SK-N-SH (cell line): ENCODE measurements at places on chromosomes 11 and 22. TPM values are rescaled to one million over a fixed set of nuclear protein-coding genes. Genes with fewer than 3 reads are reported as not detected.

DNA sequence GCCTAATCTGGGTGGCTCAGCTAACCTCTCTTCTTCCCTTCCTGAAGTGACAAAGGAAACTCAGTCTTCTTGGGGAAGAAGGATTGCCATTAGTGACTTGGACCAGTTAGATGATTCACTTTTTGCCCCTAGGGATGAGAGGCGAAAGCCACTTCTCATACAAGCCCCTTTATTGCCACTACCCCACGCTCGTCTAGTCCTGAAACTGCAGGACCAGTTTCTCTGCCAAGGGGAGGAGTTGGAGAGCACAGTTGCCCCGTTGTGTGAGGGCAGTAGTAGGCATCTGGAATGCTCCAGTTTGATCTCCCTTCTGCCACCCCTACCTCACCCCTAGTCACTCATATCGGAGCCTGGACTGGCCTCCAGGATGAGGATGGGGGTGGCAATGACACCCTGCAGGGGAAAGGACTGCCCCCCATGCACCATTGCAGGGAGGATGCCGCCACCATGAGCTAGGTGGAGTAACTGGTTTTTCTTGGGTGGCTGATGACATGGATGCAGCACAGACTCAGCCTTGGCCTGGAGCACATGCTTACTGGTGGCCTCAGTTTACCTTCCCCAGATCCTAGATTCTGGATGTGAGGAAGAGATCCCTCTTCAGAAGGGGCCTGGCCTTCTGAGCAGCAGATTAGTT lies 14.2 kb upstream of the UVRAG start:
- no peak overlapping the region for H3K4me3 ChIP-seq
- no peaks in the 10 kb centered on the region for H3K27me3 ChIP-seq
- H3K36me3 ChIP-seq, result no peaks in the 10 kb centered on the region
- no peak for DNase-seq
- no peak overlapping the region for H3K27ac ChIP-seq
- no peaks in the 10 kb centered on the region for H3K4me1 ChIP-seq

DNA sequence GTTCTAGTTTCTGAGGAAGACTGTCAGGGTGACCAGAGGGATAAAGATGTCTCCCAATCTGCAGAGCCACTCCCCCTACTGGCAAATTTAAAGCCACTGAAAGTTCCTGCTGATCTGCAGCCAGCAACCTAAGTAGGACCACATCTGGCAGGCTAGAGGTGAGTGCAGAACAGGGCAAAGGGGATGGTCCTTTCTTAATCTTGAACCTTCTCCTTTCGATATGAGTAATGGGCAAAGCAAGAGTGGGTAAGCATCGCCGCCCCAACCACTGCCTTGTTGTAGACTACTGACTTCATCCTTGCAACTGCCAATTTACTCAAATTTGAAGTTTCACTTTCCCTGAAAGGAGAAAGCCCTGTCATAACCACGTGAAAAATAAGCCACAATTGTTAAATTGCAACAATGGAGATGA lies 30.7 kb downstream of the SCUBE2 start:
- no peaks in the 10 kb centered on the region for H3K36me3 ChIP-seq
- H3K27me3 ChIP-seq, result no peaks in the 10 kb centered on the region
- no peak overlapping the region for H3K27ac ChIP-seq
- no peaks in the 10 kb centered on the region for H3K4me1 ChIP-seq
- no peak for DNase-seq

DNA sequence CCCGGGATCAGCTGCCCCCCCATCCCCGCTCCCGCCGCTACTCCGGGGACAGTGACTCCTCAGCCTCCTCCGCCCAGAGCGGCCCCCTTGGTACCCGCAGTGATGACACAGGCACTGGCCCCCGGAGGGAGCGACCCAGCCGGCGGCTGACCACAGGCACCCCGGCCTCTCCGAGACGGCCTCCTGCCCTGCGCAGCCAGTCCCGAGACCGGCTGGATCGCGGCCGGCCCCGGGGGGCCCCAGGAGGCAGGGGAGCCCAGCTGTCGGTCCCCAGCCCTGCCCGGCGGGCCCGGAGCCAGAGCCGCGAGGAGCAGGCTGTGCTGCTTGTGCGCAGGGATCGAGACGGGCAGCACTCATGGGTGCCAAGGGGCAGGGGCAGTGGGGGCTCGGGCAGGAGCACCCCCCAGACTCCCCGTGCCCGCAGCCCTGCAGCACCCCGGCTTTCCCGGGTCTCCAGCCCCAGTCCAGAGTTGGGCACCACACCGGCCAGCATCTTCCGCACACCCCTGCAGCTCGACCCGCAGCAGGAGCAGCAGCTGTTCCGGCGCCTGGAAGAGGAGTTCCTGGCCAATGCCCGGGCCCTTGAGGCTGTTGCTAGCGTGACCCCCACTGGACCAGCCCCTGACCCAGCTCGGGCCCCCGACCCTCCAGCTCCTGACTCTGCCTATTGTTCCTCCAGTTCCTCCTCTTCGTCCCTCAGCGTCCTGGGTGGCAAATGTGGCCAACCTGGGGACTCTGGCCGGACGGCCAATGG lies 3.9 kb downstream of the RASL10A start:
- H3K27me3 ChIP-seq, result peaks cover 21% of the 10 kb centered on the region
- peak overlapping the region; percentile 88 for H3K27ac ChIP-seq
- H3K4me1 ChIP-seq, result peaks cover 35% of the 10 kb centered on the region; the same call in 1 of the 2 replicates

DNA sequence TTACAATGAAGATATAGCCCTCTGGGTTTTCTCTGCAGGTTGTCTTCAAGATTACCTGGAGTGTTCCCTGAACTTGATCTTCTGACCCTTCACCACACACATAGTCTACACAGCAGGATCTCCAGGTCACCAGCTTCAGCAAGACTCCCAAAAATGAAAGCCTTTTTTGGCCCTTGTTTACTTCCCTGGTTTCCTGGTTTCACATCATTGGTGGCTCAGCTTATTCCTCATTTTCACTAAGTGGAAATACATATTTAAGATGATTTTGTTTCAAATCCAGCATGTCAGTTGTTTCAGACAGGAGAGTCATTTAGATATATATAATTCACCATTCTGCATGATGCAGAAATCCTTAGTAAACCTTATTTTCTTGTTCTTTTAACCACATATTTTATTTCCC lies 41.6 kb upstream of the MPEG1 start:
- no peaks in the 10 kb centered on the region; the same call in 1 of the 2 replicates for H3K27me3 ChIP-seq
- no peak for DNase-seq
- H3K4me1 ChIP-seq, result no peaks in the 10 kb centered on the region
- H3K27ac ChIP-seq, result no peak overlapping the region
- no peak overlapping the region for H3K4me3 ChIP-seq

DNA sequence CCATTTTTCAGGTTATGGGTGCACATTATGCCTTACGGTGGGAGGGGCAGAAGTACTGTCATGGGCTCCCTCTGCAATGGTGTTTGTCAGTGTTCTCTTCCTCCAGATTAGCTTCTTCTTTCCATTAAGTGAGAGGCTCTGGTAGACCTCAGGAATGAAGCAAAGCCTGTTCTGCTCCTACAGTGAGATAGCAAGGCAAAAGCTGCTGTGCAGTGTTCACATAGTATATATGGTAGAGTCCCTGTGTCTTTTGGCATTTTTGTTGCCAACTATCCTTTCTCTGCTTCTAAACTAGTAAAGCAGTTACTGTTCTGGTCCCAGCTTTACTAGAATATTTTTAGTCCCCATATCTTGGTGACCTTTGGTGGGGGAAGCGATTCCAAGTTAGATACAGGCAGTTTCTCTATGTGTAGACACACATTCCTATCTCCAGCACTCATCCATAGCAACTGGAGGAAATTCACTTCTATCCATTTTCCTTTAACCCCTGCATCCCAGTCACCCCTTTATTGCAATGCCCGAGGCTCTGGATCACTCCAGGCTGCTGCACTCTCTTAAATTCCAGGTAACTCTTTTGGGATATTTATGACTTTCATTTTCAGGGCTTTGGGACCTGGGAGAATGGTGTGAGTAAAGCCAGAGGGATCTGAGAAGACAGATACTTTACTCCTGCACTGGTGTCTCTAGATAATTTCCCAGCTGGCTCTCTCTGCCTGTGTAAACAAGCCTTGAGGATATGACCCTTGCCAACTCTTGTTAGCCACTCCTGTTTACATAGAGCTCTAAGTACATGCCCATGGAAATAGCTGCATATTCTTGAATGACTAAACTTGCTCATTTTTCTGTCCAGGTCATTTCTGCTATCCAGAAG lies 3.9 kb upstream of the TRIM34 start:
- no peak overlapping the region for H3K27ac ChIP-seq
- peaks cover 7% of the 10 kb centered on the region; the same call in 1 of the 2 replicates for H3K27me3 ChIP-seq
- H3K4me3 ChIP-seq, result no peak overlapping the region
- DNase-seq, result no peak

DNA sequence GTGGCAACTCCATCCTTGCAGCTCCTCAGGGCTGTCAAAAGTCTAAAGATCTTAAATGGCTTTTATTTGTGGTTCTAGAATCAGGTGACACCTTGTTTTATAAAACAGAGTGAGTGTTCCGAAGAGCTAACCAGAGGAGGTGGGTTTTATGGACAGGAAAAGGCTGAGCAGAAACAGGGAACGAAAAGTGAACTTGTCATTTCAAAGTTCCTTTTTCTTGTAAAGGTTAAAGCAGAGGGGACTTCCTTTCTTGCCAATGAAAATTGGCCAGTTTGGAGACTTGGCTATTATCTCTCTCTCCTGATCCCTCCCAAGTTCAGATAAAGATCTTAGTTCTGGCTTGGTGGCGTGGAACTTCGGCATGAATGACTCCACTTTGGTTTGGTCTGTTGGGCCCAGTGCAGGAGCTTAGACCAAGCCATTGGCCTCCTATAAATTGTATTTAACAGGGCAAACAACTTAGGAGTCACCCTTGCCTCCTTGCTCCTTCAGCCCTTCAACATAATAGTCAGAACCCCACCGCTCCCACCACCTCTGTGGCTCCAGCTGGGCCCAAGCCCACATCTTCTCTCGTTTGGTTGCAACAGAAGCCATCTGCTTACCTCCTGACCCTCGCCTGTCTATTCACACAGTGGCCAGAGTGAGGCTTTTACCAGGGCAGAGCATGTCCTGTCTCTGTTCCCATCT lies 102.4 kb upstream of the THY1 start:
- DNase-seq, result no peak
- no peak overlapping the region for H3K27ac ChIP-seq

DNA sequence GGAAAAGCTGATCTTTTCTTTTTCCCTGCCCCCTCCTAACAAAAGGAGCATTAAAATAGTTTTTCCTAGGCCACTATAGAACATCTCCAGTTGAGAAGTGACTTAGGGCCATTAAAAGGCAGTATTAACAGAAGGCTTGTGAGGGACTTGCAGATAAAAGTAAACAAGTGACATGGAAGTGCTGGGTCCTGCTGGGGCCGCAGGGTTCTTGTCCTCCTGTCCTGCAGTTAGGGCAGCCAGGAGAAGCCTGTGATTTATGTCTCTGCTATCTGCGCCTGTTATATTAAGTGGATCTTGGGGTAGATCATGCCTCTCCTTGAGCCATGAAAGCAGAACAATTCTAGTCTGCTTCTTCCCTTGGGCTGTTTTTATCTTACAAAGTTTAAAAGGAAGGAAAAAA lies 271.4 kb upstream of the C11orf87 start:
- DNase-seq, result no peak
- H3K4me3 ChIP-seq, result no peak overlapping the region
- H3K27me3 ChIP-seq, result no peaks in the 10 kb centered on the region
- H3K27ac ChIP-seq, result no peak overlapping the region

- H3K27me3 ChIP-seq, result no peaks in the 10 kb centered on the region
- H3K4me1 ChIP-seq, result peaks cover 7% of the 10 kb centered on the region
- H3K36me3 ChIP-seq, result peaks cover 5% of the 10 kb centered on the region; the same call in 1 of the 2 replicates
- H3K27ac ChIP-seq, result peak overlapping the region; percentile 66
Observed at GRCh38 chr11:10305262-10305963, 540 bp downstream of the ADM start.

GRCh38 chr22:50173311-50173982 lies 2.9 kb downstream of the PANX2 start:
- H3K4me3 ChIP-seq, result no peak overlapping the region
- no peaks in the 10 kb centered on the region for H3K36me3 ChIP-seq
- DNase-seq, result no peak

Gene FGF3
- polyA plus RNA-seq, result not detected in 2 replicates

GRCh38 chr11:44381261-44381660 lies 71.3 kb upstream of the ALX4 start:
- DNase-seq, result no peak
- no peaks in the 10 kb centered on the region for H3K36me3 ChIP-seq
- no peaks in the 10 kb centered on the region; the same call in 1 of the 2 replicates for H3K27me3 ChIP-seq
- H3K4me3 ChIP-seq, result no peak overlapping the region
- H3K4me1 ChIP-seq, result no peaks in the 10 kb centered on the region

Gene MAJIN
- not detected in 2 replicates for polyA plus RNA-seq

DNA sequence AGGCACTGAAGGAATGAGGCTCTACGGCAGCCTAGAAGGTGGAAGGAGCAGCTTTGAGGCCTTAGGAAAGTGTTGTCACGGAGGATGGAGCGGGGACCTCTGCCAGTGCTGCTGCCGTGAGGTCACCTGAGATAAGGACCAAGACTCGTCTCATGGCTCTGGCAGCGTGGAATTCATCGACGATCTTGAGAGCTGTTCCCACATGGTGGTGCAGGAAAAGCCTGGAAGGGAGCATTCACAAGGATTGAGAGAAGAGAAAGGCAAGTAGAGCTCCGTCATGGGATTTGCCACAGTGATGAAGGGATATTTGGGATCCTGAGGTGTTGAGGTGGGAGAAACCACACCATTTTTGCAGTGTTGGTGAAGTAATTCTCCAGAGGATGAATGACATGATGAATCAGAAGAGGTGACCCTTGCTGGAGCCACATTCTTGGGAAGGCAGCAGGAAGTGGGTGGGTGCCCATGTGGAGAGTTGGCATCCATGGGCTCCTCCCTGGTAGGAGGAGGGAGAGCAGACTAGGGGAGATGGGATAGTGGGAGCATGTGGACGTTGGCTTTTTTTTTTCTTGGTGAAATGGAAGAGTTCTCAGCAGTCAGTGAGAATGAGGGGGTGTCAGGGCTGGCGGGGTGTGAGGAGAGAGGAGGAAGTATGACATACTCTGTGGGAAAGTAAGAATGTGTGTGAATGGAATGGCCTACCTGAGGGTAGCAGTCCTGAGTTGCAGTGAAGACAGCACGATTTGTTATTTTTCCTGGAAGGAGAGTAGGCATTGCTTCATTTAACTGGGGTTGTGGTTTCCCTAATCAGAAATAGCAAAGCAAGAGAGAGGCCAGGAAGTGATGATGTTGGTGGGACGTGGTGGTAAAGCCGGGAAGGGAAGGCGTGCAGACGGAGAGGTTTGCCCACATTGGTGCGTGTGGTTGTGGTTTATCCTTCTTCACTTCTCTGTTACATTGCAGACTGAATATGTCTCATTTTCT lies 11.1 kb downstream of the PPP6R3 start:
- no peak overlapping the region for H3K4me3 ChIP-seq
- DNase-seq, result no peak
- peaks cover 4% of the 10 kb centered on the region; the same call in 1 of the 2 replicates for H3K36me3 ChIP-seq
- no peak overlapping the region for H3K27ac ChIP-seq
- no peaks in the 10 kb centered on the region for H3K27me3 ChIP-seq

Gene CELSR1
- polyA plus RNA-seq, result 1.8 and 5.0 TPM in 2 replicates

GRCh38 chr22:47210112-47210657 lies 447.7 kb downstream of the TBC1D22A start:
- H3K4me1 ChIP-seq, result no peaks in the 10 kb centered on the region
- no peak for DNase-seq
- no peak overlapping the region for H3K4me3 ChIP-seq
- H3K27ac ChIP-seq, result no peak overlapping the region

- no peak overlapping the region for H3K27ac ChIP-seq
- H3K27me3 ChIP-seq, result no peaks in the 10 kb centered on the region
- no peaks in the 10 kb centered on the region for H3K36me3 ChIP-seq
- no peak for DNase-seq
- no peak overlapping the region for H3K4me3 ChIP-seq
Observed at GRCh38 chr11:46271407-46271806, 6.1 kb upstream of the CREB3L1 start.

- H3K27me3 ChIP-seq, result no peaks in the 10 kb centered on the region
- DNase-seq, result no peak
Observed at GRCh38 chr11:96242191-96242847, 100.7 kb downstream of the MAML2 start.

- no peak for DNase-seq
- H3K36me3 ChIP-seq, result peaks cover 68% of the 10 kb centered on the region
- H3K27ac ChIP-seq, result no peak overlapping the region; the same call in 1 of the 2 replicates
- H3K4me1 ChIP-seq, result no peaks in the 10 kb centered on the region; the same call in 1 of the 2 replicates
- no peak overlapping the region for H3K4me3 ChIP-seq
- no peaks in the 10 kb centered on the region for H3K27me3 ChIP-seq
Observed at GRCh38 chr22:24337894-24338645, 67.4 kb downstream of the SPECC1L start.
